SHP77 (cell line): ENCODE measurements at places on chromosomes 6 and 20.

- no peak for DNase-seq
These were observed 8.4 kb upstream of the SGK2 start for GRCh38 chr20:43550456-43550855.

DNA sequence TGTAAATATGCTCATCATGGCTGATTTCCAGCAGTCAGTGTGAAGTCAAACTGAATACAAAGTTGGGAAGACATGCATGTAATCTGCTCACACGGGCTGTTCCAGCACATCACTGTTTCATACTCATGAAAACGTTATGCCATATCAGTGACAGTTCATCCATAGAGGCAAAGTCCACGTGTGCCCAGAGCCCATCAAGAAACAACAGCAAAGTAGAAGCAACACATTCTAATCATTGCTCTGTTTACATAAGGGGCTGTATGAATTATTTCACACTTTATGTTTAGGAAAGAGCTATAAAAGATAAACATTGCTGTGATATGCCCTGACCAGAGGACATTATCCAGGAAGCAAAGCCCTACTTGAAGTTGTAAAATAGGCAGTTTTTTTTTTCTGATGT, 157.0 kb upstream of the ENPP5 start:
- DNase-seq = no peak

DNA sequence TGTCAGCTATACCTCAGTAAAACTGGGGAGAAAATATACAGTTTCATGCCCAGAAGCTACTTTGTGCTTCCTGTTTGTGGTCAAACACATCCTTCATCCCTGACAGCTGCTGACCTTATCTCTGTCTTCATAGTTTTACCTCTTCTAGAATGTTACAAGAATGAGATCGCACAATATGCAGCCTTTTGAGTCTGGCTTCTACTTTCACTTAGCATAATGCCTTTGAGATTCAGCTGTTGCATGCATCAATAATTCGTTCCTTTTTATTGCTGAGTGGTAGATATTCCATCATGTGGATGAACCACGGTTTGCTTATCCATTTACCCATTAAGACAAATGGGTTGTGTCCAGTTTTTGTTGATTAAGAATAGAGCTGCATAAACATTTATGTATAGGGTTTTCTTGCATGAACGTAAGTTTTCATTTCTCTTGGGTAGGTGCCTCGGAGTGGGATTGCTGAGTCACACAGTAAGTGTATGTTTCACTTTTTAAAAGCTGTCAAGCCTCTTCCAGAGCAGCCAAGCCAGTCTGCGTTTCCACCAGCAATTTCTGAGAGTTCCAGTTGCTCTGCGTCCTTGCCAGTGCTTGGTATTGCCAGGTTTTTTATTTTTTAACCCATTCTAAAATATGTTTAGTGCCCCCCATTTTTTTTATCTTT, 86.6 kb upstream of the PAX1 start:
- DNase-seq = no peak

GRCh38 chr6:111357705-111358104, 125.3 kb downstream of the REV3L start:
- DNase-seq = no peak

GRCh38 chr20:11772226-11772730, 145.4 kb upstream of the BTBD3 start:
- no peak for DNase-seq

GRCh38 chr20:53958260-53958659, 112.1 kb downstream of the BCAS1 start:
- no peak for DNase-seq

DNA sequence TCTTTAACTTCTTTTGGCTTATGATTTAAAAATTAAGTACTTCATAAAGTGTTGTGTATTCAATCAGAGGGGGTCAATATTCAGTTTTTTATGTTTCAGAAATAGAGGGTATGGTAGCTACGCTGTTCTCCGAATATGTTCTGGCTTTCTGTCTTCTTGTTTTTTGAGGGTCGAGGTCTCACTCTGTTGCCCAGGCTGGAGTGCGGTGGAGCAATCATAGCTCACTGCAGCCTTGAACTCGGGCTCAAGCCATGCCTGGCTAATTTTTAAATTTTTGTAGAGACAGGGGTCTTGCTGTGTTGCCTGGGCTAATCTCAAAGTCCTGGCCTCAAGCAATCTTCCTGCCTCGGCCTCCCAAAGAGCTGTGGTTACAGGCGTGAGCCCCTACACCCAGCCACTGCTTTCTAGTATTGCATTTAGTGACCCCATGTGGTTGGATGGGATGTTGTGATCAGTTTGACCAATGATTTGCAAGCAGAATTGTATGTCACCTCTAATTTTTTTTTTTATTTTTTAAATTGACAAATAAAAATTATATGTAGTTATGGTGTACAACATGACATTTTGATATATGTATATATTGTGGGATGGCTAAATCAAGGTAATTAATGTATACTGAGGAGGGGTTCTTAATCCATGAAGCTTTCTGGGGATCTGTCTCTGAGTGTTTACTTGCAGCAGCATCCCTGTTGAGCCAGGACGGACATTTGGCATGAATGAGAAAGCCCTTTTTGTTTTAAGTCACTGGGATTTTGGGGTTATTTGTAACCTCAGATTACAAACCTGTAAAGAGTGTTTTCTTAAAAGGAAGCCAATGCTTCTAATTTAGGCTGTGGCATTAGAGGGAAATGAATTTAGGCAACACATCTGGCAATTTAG, 38.5 kb upstream of the DEK start:
- no peak for DNase-seq

- DNase-seq = no peak
These were observed 70.8 kb downstream of the TPD52L1 start for GRCh38 chr6:125224231-125224861.

DNA sequence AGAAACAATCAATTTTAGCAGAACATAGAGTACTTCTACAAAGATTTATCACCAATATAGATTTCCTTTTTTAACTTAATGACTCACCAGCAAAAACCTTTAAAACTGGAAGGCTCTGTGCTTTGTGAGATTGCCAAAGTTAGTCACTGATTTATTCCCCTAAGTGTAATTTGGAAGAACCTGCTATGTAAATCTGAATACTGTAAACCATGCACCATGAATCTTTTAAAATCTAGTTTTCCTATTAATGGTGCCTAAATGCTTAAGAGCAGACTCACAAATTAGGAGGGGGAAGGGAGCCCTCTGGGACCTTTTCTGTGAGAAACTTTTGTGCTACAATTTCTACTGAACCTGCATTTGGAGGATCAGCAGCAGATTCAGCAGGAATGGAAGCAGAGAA, 57.8 kb upstream of the PNRC1 start:
- no peak for DNase-seq

- no peak for DNase-seq
These were observed 32.7 kb upstream of the C20orf203 start for GRCh38 chr20:32706486-32706885.

GRCh38 chr6:29005183-29005885, at the start of gene ZNF311:
Gene ZNF311 (minus strand): TSS chr6:29005315. CDS start chr6:29003954, 1,361 bp downstream.
- no peak for DNase-seq

GRCh38 chr6:40999569-40999968, 39.5 kb downstream of the UNC5CL start:
- peak; percentile 20 for DNase-seq

DNA sequence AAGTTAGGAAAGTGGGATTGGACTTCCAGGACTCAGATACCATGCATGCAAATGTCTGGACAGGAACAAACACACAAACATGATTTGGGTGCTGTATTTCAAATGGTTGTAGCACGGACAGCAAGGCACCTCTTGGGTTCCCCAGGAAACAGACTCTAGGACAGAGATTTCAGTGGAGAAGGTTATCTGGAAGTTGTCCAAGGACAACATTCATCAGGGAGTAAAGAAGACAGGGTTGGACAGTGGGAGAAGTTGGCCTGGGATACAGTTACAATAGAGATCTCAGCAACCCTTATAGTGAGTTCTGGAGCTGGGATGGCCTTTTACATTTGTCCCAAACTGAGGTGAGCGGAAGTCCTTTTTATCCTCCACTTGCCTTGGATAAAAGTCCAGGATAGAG, 19.8 kb upstream of the TINAG start:
- no peak for DNase-seq

GRCh38 chr6:24340998-24341938, 16.6 kb downstream of the DCDC2 start:
- no peak for DNase-seq

DNA sequence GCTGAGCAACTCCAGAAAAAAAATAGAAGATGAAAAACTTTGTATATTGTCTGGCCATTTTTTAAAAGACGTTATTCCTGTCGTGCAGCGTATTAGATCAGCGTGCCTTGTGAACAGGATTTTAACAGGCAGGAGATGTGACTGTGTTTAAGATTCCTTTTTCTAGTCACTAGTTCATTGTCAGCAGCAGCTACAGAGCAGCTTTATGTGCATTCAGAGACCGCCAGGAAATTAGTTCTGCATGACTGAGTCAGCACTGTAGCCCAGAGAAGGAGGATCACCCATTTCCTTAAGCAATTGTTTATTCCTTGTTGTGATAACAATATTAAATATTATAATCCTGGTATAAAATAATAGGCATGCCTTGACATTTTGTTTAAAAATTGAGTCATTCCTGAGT, 75.4 kb upstream of the ADGRB3 start:
- DNase-seq = peak; percentile 16

DNA sequence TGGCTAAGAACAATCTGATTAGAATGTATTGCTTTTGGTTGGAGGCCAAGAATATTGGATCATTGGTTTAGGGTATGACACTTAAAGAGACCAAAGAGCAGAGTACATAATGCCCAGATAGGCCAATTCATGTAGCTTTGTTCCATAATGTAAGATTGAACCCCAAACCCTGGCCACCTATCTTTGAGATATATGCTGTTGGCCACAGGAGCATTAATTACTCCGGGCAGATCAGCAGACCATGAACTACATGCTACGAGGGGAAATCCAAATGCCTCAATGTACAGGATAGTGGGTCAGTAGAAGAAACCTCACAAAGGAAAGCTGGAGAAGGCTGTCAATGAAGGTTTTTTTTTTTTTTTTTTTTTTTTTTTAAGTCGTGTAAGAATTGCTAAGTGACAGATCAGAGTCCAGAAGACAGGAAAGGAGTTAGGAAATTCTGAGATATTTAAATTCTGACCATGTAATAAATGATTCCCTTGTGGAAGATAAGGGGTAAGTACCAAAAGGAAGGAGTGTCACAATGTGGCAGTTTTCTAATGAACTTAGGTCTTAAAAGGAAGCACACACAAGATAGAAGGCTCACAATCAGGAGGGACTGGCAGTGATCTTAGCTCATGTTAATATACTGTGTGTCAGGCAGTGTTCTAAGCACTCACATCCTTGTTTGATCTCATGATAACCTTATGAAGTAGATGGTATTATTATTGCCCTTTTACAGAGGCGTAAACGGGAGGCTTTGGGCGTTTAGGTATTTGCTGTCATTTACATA, 61.4 kb downstream of the CARMIL1 start:
- no peak for DNase-seq

DNA sequence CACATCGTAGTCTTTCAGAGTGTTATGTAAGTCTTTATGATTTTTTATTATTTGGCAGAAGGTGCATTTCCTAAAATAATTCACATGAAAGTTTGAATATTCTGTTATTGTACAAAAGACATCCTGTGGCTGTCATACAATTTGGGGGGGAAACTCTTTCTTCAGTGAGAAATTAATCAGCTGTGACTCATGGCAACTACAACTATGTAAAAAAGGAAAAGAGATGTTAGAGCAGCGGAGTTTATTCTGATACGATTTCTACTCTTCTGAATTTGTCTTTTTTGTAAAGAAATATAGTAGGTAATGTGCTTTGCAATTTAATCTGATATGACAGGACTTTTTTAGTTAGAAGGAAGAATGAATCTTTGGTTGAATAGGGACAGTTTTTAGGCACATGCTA, 14.2 kb downstream of the COL19A1 start:
- no peak for DNase-seq

GRCh38 chr6:38213251-38213658, 393.7 kb downstream of the ZFAND3 start:
- DNase-seq = no peak

- DNase-seq = no peak
These were observed 125.0 kb upstream of the MTHFD1L start for GRCh38 chr6:150740453-150740852.

GRCh38 chr6:87697581-87698546, 4.2 kb downstream of the AKIRIN2 start:
- DNase-seq = no peak

DNA sequence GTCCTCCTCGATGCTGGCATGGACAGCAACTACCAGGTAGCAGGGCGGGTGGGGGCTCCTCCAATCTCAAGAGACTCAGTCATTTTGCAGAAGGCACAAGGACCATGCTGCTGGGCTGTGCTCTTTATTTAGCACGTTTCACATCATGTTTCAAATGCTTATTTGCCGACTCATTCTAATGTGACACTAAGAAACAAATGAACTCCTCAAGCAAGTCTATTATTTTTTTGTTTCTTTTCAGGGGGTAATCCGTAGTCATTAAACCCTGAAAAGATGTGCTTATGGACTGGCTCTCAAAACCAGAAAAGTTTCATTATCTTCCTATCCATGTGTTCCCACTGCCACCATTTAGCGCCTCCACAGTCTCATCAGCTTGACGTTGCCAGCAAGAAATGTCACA, 92.9 kb downstream of the ANKS1A start:
- DNase-seq = no peak

GRCh38 chr20:32357375-32357868, 709 bp upstream of the ASXL1 start:
- DNase-seq = peak; percentile 54

DNA sequence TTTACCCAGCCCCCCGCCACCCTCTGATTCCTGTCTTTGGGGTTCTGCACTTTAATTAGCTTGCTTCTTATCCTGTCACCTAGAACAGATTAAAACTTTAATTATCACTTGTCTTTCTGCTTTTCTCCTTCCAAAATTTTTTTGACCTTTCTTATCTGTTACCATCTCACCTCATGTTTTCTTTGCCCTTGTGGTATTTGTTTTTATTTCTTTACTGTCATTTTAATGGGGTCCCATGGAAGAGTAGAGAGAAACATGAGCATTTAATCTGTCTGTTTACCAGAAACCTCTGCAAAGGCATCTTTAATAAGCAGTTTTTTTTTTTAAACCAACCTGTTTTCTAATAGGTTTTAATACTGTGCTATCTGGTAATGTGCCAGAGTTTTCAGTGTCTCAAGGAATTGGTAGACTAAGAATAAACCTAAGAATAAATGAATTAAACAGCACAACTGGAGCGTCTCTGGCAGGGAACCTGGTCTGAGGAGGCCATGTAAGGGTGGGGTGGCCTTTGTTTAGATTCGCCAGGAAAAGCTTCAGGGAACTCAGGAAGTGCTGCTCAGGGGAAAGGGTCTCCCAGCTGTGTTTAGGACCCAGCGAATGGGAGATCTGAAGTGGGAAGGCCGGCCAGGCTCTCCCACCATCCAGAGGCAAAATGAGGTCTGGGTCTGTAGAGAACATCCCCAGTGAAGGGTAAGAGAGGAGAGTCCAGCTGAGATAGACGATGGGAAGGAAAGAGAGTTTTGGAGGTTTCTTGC, 69.8 kb downstream of the ARID1B start:
- DNase-seq = no peak
